ENCODE measurements at places on chromosomes 2 and 18.
A peak's percentile ranks its signal among the peaks of the same experiment; 100 is the strongest.

DNA sequence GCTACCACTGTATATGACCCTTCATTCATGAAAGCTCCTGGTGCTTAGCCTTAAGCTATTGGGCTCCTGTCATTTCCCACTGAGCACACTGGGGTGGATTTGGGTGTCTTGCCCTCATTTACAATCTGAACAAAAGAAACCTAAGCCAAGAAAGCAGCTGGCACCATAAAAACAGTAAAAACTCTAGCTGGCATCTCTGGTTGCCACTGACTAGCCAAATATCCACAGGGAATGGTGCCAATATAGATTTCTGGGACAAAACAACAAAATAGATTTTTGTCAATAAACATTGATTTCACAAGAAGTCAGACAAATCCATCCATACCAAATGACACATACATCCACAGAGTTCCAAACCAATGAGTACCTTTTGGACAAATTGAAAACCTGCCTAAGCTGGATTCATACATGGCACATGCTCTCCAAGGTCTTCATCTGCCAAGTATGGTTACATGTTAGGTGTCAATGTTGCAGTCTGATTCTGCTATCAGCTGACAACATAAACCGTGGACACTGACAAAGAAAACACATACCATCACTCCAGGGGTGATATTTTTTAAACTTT is 1081.5 kb upstream of the ZEB2 start:
- no peak for DNase-seq

GRCh38 chr2:62806231-62806630 is 100.7 kb downstream of the EHBP1 start:
- no peak for DNase-seq

- DNase-seq = peak; percentile 32
Observed at GRCh38 chr2:105143467-105144151, 97.9 kb upstream of the GPR45 start.

DNA sequence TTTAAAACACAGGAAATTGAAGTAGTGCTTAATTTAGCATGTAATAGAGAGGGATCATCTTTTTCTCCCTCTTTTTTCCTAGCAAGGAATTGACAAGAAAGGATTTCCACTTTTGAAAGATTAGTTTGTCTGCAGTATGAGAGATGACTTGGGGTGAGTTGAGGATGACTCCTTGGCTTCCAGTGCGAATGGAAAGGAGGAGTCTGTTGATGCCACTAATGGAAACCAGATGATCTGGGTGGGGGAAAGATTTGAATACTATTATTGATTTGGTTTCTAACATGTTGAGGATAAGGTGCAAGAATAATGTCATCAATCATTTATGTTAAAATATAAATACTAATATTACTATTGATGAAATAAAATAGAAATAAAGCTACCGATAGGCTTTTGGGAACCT is 205.4 kb downstream of the PPP1R1C start:
- no peak for DNase-seq

- DNase-seq = no peak
Observed at GRCh38 chr18:9106800-9107584, 4.5 kb downstream of the NDUFV2 start.

- DNase-seq = no peak
Observed at GRCh38 chr2:27522400-27522945, 25.8 kb downstream of the GCKR start.

DNA sequence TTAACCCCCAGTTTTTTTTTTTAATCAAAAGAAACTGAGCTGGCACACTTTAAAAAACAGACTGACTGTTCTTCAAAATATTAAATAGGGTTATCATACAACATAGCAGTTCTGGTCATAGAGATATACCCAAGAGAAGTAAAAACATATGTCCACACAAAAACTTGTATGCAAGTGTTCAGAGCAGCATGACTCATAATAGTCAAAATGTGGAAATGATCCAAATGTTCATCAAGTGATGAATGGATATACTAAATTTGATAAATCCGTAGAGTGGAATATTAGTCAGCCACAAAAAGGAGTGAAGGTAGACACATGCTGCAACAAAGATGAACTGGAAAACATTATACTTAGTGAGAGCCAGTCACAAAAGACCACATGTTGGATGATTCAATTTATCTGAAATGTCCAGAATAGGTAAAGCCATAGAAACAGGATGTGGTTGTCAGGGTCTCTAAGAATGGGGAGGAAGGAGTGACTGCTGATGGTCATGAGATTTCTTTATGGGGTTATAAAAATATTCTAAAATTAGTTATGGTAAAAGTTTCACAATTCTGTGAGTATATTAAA is 5.1 kb downstream of the SMIM21 start:
- no peak for DNase-seq

- no peak for DNase-seq
Observed at GRCh38 chr2:29518010-29518409, 402.8 kb downstream of the CLIP4 start.

DNA sequence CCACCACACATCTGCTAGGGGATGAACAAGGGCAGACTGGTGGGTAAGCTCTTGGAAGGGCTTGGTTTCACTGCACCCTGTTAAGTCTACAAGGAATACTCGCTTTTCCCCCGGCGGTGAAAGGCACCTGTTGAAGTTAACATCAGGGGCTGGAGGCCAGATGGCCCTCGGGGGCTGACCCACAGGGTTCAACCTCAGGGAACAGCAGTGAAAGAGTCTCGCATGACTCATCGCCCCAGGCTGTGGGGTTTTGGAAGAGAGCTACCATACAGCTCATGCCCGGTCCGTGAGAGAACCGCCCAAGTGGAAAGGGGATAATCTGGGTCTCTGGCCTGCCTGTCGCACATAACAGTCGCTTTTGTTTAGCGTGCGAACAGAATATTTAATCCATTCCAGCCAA is 748.0 kb downstream of the DPP10 start:
- no peak for DNase-seq

- DNase-seq = no peak
Observed at GRCh38 chr2:85823951-85824350, 64.8 kb downstream of the ST3GAL5 start.

DNA sequence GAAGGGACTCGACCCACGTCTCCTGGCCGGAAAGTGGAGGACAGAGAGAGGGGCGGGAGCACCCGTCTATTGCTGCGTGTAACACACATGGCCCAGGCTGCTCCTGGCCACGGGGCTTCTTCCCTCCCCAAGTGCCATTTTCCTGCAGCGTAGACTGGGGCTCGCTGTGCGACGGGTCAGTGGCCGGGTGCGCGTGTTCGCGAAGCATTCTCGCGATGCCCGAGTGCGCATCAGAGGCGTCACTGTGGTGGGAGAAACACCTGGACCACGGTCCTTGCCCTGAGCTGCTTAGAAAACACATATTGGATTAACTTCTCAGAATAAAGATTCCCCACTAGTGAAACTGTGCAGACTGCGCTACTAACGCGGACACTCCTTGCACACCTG is 200.8 kb downstream of the EIPR1 start:
- no peak for DNase-seq

DNA sequence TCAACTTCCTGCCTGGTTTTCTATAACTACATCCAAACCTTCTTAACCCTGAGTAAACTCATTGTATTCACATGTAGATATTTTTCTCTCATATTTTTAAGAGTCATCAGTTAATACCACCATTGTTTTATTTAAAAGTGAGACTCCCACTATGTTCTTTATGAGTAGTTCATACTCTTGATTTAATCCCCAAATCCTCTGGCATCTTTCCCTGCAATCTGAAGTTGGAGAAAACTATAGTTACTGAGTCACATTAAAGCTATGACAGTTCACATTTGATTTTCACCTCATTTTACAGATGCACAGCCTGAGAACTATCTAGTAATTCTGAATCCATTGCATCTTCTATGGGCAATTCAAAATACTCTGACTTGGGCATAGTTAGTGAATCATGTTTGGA is 1358.7 kb upstream of the NRXN1 start:
- no peak for DNase-seq

DNA sequence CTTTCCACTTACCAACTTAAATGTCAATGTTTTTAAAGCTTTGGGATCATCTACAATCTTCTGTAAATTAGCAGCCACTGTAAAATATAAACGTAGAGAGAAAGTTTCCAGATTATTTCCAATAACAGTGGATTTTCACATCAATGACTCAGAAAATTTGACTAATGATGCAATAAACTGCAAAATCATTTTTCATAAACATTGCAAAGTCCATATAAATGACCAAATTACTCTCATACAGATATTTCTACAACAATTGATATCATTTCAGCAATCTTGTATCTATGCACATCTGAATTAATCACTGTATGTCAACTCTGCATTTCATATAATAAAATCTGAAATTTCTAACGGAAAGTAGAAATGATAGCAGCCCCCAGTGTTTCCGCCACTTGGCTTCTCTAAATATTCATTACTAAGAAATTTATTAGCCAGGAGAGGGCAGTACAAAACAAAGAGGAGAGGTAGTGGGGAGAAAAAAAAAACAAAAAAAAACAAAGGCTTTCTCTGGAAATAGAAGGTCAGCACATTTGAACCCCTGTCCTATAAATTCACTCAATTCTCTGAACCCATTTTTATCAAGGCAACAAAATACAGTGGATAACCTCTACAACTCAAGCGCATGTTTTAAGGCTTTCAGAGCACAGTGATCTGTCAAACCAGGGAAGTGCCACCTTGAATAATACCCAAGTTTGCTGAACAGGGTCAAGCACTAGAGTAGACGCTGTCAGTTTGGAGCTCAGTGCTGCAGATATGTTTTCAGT is 282.6 kb downstream of the STK39 start:
- DNase-seq = no peak

- peak; percentile 44 for DNase-seq
Observed at GRCh38 chr2:20291106-20291564, 59.5 kb downstream of the PUM2 start.

DNA sequence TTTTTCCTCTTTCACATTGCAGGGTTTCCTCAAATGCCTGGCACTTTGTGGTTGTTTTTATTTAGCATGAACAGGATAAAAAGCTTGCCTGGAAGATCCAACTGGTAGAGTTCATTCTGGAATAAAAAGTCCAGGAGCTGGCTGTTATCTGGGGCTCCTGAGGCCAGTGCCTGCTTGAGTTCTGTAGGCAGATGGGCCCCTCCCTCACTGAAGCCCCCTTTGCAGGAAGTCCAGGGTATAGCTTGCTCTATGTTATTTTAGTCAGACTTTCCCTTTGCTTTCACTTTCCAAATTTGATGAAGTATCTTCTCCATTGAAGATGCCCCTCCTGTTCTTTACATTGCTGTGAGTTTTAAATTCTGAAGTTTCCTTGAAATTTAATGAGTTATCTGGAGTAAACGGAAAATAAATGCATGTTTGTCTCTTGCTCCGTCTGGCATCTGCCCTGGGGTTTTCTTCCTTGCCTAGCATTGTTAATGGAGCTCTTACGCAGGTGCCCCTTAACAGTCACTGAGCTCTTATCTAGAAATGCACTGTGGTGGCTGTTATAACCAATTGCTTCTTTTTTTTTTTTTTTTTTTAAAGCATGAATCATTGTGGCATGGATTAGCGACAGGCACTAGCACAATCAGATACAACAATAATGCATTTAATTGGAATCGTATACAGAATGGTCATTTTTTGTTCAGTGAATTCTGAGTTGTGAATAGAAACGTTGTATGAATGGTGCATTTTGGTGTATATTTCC is 27.0 kb upstream of the LPIN1 start:
- peak; percentile 37 for DNase-seq

GRCh38 chr2:31693882-31694281 is 113.1 kb upstream of the SRD5A2 start:
- peak; percentile 11 for DNase-seq

DNA sequence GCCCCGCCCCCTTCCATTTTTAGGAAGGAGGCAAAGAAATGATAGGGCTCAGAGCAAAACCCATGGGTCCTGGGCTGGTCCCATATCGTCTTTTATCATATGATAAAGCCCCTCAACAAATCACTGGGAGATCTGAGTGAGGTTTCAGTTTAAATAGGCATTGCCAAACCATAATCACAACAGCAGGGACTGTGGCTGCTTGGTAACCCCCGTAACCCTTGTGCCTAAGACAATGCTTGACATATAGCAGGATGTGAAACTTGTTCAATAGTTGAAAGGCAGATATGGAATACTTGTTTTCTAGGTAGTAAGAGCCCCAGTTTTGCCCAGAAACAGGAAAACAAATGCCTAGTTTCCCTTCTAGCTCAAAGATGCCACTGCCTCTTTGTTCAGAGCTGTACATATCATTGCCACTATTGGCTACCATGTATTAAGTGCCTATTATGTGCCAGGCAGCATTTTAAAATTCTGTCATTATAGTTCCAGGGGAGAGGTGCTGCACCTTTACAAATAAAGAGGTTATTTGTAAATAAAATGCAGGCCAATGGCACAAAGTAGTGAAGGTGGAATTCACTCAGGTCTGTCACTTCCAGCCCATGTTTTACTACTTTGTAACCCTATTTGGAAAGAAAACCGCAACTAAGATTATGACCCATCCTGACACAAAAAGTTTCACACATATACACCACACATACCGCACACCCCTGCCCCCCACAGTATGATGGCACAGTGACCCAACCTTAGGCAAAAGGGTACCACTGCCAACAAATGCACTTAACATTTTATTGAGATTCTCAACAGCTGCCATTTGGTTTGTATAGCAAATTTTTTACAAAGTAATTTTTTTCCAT is 14.2 kb downstream of the NAGK start:
- no peak for DNase-seq

DNA sequence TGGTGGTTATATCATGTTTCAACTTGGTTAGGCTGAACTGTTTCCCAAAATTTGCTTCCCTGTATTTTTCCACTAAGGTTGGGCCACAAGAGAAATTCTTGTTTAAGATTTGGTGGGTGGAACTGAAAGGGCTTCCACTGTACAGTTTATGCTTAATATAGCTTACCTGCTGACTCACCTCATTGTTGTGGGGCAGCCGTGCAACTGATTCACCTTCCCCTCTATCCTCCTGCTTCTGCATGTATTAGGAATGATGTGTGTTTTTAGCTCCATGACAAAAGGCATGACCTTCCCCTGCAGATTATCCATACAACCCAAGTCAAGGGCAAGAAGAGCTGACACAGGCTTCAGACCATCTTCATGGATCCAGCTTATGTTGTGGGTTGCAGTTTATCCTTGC is 98.4 kb upstream of the GULP1 start:
- no peak for DNase-seq

DNA sequence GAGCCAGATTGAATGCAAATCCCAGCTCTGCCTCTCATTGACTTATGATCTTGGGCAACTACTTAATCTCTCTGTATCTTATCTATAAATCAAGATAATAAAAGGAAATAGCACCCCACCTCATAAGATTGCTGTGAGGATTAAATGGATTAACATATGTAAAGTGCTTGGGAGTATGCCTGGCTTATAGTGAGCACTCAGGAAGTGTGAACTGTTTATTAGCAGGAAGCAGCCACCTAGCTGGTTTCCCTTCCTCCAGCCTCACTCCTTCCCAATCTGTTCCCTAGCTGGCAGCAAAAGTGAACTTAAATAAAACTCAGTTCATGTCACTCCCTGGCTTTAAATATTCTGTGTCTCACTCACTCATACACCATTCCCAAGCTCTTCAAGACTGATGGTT is 526.6 kb upstream of the PKDCC start:
- no peak for DNase-seq

GRCh38 chr2:161233858-161234431 is 73.7 kb downstream of the TANK start:
- no peak for DNase-seq

DNA sequence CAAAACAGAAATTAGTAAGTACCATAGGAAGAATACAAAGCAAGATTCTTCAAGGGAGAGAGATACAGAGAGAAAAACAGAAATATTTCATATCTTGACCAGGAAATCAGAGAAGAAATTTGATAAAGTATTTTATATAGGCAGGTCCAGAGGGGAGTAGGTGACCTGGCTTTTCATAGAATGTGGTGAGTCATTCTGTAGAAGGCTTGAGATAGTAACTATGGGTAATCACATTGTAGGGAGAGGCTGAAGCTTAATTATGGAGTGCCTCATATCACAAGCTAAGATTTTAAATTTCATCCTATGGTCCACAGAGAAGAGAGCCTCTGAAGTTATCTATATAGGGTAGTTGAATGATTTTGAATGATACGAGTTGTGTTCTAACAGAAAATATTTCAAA is 195.0 kb upstream of the CYRIA start:
- no peak for DNase-seq
